ENCODE measurements at places on chromosomes 6 and 20. TPM values are rescaled to one million over a fixed set of nuclear protein-coding genes. Genes with fewer than 3 reads are reported as not detected.

The FAM209B gene
- 0.95 TPM for total RNA-seq

The PTK6 gene
- 0.38 TPM for total RNA-seq

The MAS1 gene
- total RNA-seq: not detected

The ACSS1 gene
- total RNA-seq: 10.1 TPM

The RAB22A gene
- total RNA-seq: 9.3 TPM

The WFDC10B gene
- total RNA-seq: not detected

The COL10A1 gene
- total RNA-seq: not detected

The BIRC7 gene
- not detected for total RNA-seq

The SLC22A2 gene
- not detected for total RNA-seq

The BPI gene
- not detected for total RNA-seq

The MEP1A gene
- total RNA-seq: not detected

The DPPA5 gene
- not detected for total RNA-seq

The LPIN3 gene
- total RNA-seq: 1.0 TPM

The PTCRA gene
- total RNA-seq: not detected

The MYLK4 gene
- 0.07 TPM for total RNA-seq

DNA sequence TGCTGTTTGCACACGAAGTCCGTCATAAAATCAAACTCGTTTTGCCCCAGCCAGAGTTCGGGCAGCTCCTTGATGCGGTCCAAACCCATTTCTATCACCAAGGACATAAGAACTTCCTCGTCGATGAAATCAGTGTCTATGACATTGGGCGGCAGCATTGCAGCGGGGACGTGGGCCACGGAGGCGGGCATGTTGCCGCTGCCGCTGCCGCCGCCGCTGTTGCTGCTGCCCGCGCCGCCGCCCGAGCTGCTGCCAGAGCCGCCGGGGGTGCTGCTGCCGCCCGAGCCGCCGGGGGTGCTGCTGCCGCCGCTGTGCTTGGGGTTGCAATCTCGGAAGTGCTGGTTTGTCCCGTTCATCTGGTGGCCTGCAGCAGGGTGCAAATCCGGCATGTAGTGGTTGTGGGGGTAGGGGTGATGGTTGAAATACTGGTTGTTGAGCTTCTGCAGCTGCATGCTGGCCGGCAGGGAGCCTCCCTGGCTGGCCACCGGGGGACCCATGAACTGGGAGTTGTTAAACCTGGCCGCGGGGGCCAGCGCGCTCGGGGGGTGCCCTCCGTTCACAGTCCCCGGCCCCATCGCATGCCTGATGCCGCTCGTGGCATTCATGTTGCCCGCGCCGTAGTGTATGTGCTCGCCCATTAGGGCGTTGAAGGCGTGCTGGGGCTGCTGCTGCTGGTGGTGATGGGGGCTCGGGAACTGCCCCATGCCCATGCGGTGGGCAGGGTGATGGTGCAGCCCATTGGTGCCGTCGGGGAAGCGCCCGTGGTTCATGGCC, 1.1 kb downstream of the CITED2 start:
- peak overlapping the region; percentile 96 for H3K4me3 ChIP-seq
- H3K27me3 ChIP-seq: no peaks in the 10 kb centered on the region
- H3K36me3 ChIP-seq: peaks cover 17% of the 10 kb centered on the region
- peak; percentile 81 for DNase-seq
- peak overlapping the region; percentile 99 for H3K27ac ChIP-seq

DNA sequence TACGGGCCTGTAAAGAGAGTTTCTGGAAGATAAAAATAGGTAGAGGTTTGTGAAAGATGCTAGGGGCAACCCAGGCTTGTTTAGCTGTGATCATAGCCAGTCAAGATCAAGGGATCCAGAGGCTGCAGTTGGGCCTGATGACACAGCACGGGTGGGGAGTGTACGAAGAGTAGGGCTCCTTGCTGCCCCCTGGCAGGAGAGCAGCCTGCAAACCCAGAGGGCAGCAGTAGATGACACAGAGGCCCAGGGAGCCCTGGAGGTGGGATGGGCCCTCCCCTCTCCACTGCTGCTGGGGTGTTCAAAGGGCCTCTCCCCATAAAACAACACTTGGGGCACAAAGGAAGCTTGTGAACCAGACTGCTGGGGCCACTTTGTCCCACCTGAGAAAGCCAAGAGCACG, 47.2 kb downstream of the VEGFA start:
- no peak overlapping the region for H3K27ac ChIP-seq
- H3K27me3 ChIP-seq: no peaks in the 10 kb centered on the region
- no peak overlapping the region for H3K4me3 ChIP-seq
- H3K36me3 ChIP-seq: no peaks in the 10 kb centered on the region
- H3K4me1 ChIP-seq: peaks cover 7% of the 10 kb centered on the region
- peak; percentile 42 for DNase-seq

- H3K36me3 ChIP-seq: peaks cover 4% of the 10 kb centered on the region
- H3K4me1 ChIP-seq: peaks cover 2% of the 10 kb centered on the region
- no peak overlapping the region for H3K27ac ChIP-seq
- no peak for DNase-seq
- no peak overlapping the region for H3K4me3 ChIP-seq
Observed at GRCh38 chr6:34616227-34616585, 60.1 kb upstream of the SPDEF start.

GRCh38 chr20:17898548-17898994, 70.0 kb downstream of the SNX5 start:
- no peaks in the 10 kb centered on the region for H3K36me3 ChIP-seq
- H3K4me3 ChIP-seq: no peak overlapping the region
- H3K4me1 ChIP-seq: peaks cover 12% of the 10 kb centered on the region
- peak; percentile 78 for DNase-seq

- no peaks in the 10 kb centered on the region for H3K36me3 ChIP-seq
- H3K4me3 ChIP-seq: no peak overlapping the region
- no peak overlapping the region for H3K27ac ChIP-seq
- H3K27me3 ChIP-seq: peaks cover 2% of the 10 kb centered on the region
Observed at GRCh38 chr6:43258180-43258579, 14.9 kb downstream of the TTBK1 start.

- no peak for DNase-seq
- no peak overlapping the region for H3K27ac ChIP-seq
- no peaks in the 10 kb centered on the region for H3K27me3 ChIP-seq
Observed at GRCh38 chr6:7045331-7045730, 62.4 kb upstream of the RREB1 start.

GRCh38 chr6:17741507-17741906, 34.8 kb upstream of the NUP153 start:
- no peaks in the 10 kb centered on the region for H3K4me1 ChIP-seq
- H3K27ac ChIP-seq: no peak overlapping the region
- H3K27me3 ChIP-seq: peaks cover 2% of the 10 kb centered on the region

- no peak overlapping the region for H3K4me3 ChIP-seq
- H3K27me3 ChIP-seq: no peaks in the 10 kb centered on the region
- H3K4me1 ChIP-seq: no peaks in the 10 kb centered on the region
Observed at GRCh38 chr6:13604135-13604534, 11.0 kb upstream of the NOL7 start.

DNA sequence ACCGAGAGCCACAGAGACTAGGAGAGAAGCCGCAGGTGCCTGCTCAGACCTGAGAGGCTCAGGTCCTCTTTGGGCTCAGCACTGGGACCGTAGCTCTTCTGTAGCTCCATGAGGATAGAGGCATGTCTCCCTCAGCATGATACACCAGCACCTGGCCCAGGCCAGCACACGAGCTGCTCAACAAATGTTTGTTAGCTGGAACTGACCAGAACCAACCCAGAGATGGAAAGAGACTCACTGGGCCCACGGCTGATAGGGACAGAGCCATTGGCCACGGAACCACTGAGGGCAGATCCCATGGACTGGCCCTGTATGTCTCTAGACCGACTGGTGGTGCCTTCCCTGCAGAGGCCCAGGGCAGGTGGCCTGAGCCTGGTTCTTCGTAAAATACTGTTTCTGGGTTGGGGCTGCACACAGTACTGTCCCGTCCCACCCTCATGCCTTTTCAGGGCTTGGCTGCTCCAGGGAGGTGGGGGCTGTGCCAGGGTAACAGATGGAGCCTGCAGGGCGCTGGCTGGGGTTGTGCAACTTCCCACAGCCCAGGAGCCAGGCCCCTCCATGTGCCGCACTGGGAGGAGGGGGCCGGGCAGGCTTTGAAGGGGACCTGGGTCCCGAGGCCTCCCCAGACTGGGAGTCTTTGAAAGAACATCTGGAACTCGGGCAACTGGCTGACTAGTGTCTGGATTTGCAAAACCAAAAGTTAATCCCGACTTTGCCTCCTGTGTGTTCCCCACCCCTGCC, 5.2 kb downstream of the C20orf204 start:
- H3K27ac ChIP-seq: no peak overlapping the region
- H3K27me3 ChIP-seq: peaks cover 2% of the 10 kb centered on the region
- peak overlapping the region; percentile 74 for H3K4me3 ChIP-seq
- H3K36me3 ChIP-seq: no peaks in the 10 kb centered on the region
- peaks cover 32% of the 10 kb centered on the region for H3K4me1 ChIP-seq

GRCh38 chr6:170365593-170365992, 59.0 kb downstream of the FAM120B start:
- H3K27me3 ChIP-seq: no peaks in the 10 kb centered on the region
- DNase-seq: no peak

- H3K36me3 ChIP-seq: no peaks in the 10 kb centered on the region
- no peak overlapping the region for H3K4me3 ChIP-seq
- no peaks in the 10 kb centered on the region for H3K4me1 ChIP-seq
- H3K27ac ChIP-seq: no peak overlapping the region
- no peak for DNase-seq
Observed at GRCh38 chr6:151661928-151662327, 145.6 kb upstream of the ESR1 start.

DNA sequence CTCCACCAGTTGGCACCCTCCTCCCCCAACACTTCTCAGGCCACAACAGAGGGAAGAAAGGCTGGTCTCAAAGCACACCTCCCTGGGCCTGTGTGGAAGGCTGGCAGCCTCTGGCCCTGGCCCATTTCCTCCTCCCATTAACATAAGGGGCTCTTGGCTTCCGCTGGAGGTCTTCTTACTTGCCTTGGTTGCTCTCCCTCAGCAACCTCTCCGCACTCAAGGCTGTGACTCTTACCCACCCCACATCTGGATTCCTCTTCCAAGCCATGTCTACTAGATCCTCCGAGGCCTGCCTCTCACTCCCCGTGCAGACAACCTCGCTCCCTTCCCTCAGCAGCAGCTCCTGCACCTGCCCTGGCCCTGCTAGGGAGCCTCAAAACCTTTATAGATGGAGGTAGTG, 112.2 kb upstream of the PRND start:
- peaks cover 2% of the 10 kb centered on the region for H3K27me3 ChIP-seq
- peaks cover 2% of the 10 kb centered on the region for H3K4me1 ChIP-seq
- H3K27ac ChIP-seq: no peak overlapping the region
- H3K36me3 ChIP-seq: no peaks in the 10 kb centered on the region
- H3K4me3 ChIP-seq: no peak overlapping the region

DNA sequence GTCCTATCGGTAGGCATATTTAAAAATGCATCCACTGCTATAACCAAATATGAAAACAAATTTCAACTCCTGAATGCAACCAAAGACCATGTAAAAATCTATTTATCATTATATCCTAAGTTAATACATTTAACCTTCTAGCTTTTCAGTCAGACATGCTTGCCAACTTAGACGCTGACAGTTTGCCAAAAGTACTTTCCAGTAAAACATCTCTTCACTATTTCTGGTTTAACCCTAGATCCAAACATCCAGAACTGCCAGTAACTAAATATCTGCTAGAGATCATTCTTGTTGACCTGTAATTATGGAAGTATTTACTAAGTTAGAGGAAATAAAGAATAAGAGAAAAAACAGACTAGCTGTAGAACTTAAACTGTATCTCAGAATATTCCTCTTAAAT, 210.2 kb upstream of the THEMIS start:
- no peak overlapping the region for H3K4me3 ChIP-seq
- peaks cover 2% of the 10 kb centered on the region for H3K36me3 ChIP-seq
- H3K4me1 ChIP-seq: peaks cover 12% of the 10 kb centered on the region
- no peak overlapping the region for H3K27ac ChIP-seq
- DNase-seq: no peak

DNA sequence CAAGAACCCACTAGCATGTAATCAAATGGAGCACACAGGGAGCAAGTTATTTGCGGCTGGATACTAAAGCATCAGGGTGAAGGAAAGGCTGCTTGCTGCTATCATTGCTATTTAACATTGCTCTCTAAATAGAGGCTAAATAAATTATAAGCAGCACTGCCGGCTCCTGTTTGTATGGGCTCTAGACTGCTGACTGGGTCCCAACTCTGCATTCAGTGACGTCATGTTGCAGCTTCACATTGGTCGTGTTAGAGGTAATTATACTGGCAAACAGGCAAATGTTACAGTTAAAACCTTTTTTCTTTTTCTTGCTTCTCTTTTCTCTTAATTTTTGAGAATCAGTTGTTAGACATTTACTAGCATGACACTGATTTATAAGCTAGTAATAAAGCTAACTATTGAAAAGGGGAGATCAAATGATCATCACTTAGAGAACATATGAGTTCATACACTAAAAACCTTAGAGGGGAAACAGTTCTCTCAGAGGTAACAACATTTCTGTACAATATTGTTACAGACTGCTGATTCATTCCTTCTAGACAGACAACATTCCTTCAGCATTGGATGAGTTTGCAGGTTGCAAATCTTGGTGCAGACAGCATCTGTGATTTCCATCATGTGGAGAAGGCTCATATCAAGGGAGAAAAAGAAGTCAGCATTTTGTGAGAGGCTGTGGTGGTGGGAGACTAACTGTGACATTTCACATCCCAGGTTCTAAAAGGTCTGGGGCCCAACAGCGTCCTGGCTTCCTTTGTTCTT, 15.9 kb downstream of the RFPL4B start:
- H3K4me1 ChIP-seq: no peaks in the 10 kb centered on the region
- H3K4me3 ChIP-seq: no peak overlapping the region
- no peaks in the 10 kb centered on the region for H3K36me3 ChIP-seq

DNA sequence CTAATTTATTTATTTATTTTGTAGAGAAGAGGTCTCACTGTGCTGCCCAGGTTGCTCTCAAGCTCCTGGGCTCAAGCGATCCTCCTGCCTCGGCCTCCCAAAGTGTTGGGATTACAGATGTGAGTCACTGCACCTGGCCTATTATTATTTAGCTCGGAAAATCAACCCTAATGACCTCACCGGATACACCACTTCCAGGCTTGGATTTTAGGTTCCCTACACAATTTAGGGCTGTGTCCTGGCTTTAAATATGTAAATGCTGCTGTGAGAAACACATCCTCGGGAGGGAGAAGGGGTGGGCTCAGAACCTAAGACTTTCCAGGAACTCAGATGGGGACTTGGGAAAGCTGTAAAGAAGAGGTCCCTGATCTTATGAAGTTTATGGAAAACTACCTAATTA, 51.0 kb upstream of the SLC32A1 start:
- no peak for DNase-seq
- peak overlapping the region; percentile 78 for H3K4me3 ChIP-seq
- H3K27me3 ChIP-seq: peaks cover 57% of the 10 kb centered on the region

DNA sequence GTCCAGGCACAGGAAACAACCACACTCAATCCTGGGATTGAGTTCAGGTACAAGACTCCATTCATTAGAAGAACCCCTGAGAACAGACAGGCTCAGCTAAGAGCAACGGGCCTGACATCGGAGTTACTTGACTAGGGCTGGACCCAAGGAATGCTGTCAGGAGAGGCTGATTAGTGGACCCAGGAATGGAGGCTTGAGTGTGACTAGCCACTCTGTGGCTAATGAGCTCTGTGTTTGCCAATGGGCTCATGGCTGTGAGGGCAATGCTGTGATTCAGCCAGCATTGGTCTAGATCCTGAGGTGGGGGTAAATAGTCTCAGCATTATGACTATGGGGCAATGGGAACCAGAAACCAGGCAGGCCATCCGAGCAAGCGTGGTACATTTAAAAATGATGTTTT, 71.8 kb downstream of the RIOK1 start:
- H3K4me1 ChIP-seq: no peaks in the 10 kb centered on the region
- no peak overlapping the region for H3K27ac ChIP-seq
- no peaks in the 10 kb centered on the region for H3K36me3 ChIP-seq
- H3K4me3 ChIP-seq: no peak overlapping the region
- DNase-seq: no peak
